Lung microvascular endothelial cell (primary cell): ENCODE measurements at places on chromosomes 7 and 10. TPM values are rescaled to one million over a fixed set of nuclear protein-coding genes. Genes with fewer than 3 reads are reported as not detected.

DNA sequence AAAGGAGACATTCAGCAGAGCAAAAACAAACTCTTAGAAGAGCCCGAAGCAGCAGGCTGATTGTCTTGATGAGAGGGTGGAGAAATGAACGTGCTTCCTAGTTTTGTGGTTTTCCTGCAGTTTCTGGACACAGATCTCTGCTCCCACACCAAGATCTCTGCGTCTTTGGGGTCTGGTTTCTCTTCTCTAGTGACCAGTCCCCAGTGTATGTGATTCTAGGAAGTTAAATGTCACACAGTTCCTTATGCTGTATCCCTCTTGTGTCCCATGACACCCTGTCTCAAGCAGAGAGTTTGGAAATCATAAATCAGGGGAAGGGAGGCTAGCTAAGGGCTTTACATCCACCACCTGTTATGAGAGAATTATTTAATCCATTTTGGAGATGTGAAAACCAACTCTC, 55.4 kb upstream of the KLF14 start:
- DNase-seq: no peak

GRCh38 chr7:33534833-33535232, 370.5 kb upstream of the BMPER start:
- no peak for DNase-seq

- no peak for DNase-seq
Measured at GRCh38 chr7:85593355-85593754, 406.5 kb upstream of the SEMA3D start.

DNA sequence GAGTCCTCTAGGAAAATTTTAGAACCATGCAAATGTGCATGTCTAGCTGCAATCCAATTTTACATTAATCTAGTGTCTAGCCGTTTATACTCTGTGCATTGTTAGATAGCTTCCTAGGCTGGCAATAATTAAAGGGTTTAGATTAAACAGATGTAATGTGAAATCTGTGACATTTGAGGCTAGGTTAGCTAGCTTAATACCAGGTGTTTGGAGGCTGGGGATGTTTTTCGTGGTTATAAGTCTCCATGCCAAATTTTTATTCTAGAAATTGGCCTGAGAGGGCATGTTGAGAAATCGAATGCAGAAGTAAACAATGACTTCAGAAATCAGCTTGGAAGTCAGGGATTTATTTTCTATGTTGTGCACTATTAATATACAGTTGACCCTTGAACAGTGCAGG, 94.2 kb downstream of the ST7 start:
- no peak for DNase-seq

- DNase-seq: peak; percentile 41
Measured at GRCh38 chr7:134520130-134520529, 7.2 kb upstream of the AKR1B10 start.

DNA sequence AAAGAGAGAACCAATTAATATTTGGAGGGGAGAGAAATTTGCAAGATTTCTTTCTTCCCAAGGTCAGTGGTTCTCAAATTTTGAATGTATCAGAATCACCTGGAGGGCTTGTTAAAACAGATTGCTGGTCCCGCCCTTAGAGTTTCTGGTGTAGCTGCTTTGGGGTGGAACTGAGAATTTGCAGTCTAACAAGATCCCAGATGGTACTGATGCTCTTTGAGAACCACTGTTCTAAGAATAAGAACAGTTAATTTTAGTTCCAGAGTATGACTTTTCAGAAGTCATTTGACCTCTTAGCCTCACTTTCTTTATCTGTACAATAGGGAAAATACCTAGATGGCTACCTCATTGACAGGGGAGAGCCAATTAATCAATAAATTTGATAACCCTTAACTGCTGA, 161.6 kb downstream of the PRKG1 start:
- no peak for DNase-seq

GRCh38 chr10:44829426-44829825, 81.7 kb upstream of the TMEM72 start:
- no peak for DNase-seq

- DNase-seq: no peak
Measured at GRCh38 chr7:92730808-92731207, 105.6 kb downstream of the CDK6 start.

DNA sequence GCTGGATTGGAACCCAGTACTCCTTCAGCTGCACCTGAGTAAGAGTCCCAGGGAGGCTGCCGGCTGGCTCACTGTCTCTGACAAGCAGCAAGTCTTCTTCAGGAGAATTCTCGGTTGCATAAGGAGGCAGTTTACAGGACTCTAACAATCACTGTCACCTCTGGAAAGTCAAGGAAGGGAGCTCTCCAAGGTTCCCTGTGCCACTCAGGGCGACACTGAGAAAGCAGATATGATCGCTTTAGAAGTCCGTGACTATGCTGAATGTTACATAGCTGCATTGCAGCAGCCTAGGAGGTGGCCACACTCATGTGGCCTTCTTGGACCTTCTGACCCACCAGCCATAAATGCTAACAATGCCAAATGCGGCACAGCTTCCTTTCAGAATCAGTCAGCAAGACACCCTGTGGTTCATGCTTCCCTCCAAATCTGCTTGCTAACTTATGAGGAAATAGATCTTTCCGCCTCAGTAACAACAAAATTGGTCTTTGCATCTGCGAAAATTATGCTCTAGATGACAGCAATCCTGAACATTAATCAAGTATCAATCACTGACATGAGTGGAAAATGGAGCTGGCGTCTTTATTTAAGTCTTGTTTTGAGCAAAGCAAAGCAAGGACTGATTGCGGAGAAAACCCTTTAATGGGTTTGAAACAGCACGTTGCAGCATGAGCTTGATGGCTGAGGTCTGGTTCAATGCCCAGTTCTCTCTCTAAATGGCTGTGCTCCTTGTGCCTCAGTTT, 132.9 kb downstream of the ATXN7L1 start:
- no peak for DNase-seq

DNA sequence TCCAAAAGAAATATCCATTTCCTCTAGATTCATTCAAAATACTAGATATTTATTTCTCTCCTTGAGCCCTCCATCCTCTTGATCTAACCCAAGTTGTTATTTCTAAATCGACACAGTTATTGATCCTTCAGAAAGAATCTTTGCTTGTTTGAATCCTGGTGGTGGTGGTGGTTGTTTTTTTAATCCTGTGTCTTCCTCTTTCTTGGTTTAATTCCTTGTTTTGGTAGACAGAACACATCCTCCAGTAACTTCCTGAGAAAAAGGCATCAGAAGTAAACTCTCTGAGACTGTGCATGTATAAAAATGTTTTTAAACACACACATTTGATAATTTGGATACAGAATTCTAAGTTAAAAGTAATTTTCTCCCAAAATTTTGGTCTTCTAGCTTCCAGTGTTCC, 49.9 kb downstream of the SIRT1 start:
- DNase-seq: no peak

COL13A1 gene
- 1.2 and 7.4 TPM in 2 replicates for total RNA-seq

DNA sequence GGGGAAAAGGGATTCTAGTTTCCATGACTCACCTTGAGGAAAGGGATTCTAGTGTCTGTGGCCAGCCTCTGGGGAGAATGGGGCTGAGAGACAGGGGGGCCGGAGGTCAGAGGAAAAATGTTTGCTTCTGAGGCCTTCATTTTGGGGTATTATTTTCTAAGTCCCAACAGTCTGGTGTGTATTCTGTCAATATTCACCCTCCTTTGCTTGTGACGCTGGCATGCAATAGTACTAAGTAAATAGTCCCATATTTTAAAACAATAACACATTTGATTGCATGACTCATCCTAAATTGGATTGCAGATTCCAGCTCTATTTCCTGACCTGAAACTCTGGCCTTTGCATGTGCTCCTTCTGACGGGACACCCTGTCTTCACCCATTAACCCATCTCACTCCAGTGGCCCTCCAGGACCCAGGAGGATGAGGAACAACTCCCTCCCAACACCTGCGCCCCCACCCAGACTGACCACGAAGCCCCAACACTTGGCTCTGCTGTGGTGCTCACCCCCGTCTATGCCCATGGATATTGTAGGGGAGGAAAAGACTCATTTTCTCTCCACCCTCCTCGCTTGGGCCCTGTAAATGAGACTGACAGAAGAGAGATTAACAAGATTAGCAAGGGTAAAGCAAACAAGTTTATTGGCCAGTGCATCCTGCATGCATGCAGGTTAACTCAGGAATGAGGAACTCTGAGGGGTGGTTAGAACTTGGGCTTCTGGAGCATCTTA, 495.6 kb upstream of the KLF6 start:
- DNase-seq: peak; percentile 79

CHCHD3 gene
- total RNA-seq: 49.7 and 53.2 TPM in 2 replicates

- no peak for DNase-seq
Measured at GRCh38 chr7:151252961-151253711, 4.6 kb upstream of the SMARCD3 start.

DNA sequence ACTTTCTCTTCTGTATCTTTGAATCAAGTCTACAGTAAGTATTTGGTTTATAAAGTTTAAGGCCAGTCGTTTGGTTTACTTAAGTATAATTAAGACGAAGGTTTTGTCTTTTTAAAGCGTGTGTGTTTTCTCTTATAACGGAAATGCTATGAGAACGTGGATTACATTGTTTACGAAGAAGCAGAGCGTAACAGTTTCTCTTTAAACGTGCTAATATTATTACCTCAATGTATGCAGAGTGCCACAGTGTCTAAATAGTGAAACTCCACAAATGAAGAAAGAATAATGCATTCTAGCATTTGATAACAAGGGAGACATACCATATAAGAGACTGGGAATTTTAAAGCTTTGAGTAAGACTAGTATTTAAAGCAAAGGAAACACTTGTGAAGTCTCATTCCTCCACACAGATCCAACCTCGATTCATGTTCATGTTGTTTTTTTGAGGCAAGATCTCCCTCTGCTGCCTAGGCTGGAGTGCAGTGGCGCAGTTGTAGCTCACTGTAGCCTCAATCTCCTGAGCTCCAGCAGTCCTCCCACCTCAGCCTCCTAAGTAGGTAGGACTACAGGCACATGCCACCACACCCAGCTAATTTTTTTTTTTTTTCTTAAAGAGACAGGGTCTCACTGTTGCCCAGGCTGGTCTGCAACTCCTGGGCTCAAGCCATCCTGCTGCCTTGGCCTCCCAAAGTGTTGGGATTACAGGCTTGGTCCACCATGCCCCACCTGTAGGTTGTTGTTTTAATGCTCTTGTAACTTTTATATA, 75.1 kb downstream of the ANKRD61 start:
- peak; percentile 59 for DNase-seq

GRCh38 chr7:127948312-127948711, 82.9 kb downstream of the LRRC4 start:
- no peak for DNase-seq

DKK1 gene
- 13.3 and 15.7 TPM in 2 replicates for total RNA-seq

ACTR3C gene
- 2.6 and 8.3 TPM in 2 replicates for total RNA-seq

ANKRD30A gene
- not detected in 2 replicates for total RNA-seq

- DNase-seq: peak; percentile 42
Measured at GRCh38 chr7:22718200-22718711, 8.7 kb upstream of the IL6 start.

- DNase-seq: peak; percentile 63
Measured at GRCh38 chr7:7978860-7979259, 10.3 kb downstream of the GLCCI1 start.
